GM20000 (cell line): ENCODE measurements at places on chromosomes 3 and 15.

DNA sequence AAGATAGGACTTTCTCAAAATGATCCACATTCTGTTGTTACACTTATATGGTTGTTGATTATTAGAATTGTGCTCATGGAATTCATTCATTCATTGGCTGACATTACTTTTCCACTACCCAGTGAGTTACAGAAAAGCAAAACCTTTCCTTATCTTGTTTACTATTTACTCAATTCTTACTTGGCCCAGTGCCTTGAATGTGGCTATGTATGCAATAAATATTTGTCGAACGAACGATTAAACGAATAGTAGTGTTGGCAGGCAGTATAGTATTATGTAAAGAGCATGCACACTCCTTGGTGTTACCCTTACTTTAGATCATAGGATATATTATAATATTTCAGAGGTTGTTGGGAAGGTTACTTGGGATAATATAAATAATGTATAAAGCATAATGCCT, 31.0 kb downstream of the CTDSPL2 start:
- DNase-seq, result no peak

- DNase-seq, result no peak
These were observed 119.1 kb upstream of the UBE3A start for GRCh38 chr15:25557926-25558325.

DNA sequence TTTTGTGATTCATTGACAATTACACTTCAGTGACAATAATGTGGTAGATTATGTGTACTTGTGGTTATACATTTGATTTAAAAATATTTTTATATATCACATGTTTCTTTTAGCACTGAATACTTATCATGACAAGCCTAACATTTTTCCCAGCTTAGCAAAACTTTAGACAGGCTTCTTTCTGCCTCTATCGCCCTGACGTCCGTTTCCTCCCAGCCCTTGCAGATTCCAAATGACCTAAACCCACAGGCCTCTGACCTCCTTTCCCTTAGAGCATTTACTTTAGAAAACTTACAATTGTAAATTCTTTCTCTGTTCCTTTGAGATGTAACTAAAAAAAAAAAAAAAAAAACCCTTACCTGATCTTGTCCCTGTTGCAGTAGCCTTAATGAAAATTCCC, 326.1 kb downstream of the UNC13C start:
- no peak for DNase-seq

DNA sequence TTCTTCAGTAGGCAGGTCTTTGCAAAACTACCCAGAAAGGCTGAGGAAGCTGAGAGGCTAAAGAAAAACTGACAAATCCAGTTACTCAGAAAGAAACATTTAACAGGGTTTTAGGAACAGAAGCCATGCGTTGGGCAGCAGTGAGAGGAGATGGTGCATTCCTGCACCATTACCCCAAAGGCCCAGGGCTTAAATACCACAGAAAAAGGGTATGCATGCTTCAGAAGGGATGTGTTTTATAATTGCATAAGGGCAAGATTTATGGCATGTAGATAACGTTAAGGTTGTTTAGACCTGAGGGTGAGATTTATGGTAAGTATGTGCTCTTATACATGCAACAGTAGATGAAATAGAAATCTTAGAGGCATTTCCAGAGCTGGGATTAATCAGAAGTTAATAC, 10.0 kb downstream of the C3orf52 start:
- DNase-seq, result no peak

GRCh38 chr3:133578548-133579191, 5.2 kb downstream of the CDV3 start:
- DNase-seq, result no peak

DNA sequence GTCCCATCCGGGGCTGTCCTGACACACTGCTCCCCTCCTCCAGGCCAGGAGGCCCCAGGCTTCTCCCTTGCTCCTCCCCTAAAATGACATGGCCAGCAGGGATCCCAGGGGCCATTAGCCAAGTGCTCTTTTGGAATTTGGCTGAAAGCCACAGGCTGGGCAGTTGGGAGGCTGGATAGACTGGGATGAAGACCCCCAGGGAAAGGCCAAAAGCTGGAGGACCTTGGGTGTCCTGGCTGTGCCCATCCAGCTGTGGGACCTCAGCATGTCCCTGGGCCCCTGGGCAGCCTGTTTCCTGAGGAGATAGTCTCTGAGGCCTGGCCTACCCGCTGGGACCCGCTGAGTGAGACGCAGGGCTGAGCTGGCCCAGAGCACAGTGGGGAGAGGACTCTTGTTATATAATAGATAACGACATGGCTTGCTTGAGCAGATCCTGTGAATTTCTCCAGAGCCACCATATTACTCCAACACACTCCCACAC, 5.7 kb upstream of the PDE8A start:
- no peak for DNase-seq

DNA sequence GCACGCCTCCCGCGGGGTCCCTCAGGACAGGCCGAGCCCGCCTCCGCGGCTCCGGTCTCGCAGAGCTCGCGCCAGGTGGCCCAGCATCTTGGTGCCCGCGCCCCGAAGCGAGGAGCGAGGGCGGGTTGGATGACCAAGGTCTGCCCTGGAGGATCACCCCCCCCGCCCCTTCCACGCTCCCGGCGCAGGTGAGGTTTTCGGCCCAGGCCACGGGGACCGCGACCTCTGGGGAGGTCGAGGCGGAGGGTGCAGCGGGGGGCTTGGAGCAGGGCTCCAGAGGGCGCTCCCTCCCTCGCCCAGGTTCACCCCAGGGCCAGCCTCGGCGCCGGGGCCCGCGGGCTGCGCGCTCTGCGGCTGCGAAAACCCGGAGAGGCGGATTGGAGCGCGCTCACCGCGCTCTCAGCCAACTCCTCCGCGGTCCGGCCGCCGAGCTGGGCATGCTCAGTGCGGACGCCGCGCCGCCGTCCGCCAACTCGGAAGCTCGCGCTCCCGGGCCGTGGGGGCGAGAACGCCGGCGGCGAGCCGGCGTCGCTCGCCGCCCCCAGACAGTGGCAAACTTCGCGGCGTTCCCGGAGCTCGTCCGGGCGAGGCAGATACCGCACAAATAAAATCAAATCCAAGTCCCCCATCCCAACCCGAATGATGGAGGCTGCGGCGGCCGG, at the start of gene MED12L:
TSS of gene MED12L (plus strand) at position 438 of the 662 bp plus-strand sequence. CDS start 1,263 bp downstream, outside the sequence.
- DNase-seq, result peak; percentile 94

- DNase-seq, result no peak
These were observed 33.0 kb downstream of the SLC12A6 start for GRCh38 chr15:34304613-34305012.

- no peak for DNase-seq
These were observed 88.7 kb downstream of the POLR2M start for GRCh38 chr15:57795261-57795660.

- no peak for DNase-seq
These were observed 17.6 kb downstream of the ASB14 start for GRCh38 chr3:57274845-57275244.

DNA sequence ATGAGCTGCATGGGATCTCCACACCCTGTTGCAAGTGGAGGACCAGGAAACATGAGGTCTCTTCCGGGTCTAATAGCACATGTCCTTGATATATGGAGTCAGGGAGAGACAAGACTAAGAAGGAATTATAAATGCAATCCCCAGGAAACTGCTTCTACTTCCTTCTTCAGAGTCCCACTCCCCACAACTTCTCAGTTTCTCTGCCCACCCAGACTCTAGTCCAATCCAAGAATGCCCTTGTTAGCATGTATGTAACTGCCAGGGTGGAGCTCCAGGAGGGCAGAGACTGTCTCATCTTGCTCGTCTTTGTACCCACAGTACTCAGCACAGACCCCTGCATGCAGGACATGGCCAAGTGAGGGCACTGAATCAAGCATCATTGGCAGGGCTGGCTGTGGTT, 8.3 kb downstream of the DAPK2 start:
- no peak for DNase-seq

DNA sequence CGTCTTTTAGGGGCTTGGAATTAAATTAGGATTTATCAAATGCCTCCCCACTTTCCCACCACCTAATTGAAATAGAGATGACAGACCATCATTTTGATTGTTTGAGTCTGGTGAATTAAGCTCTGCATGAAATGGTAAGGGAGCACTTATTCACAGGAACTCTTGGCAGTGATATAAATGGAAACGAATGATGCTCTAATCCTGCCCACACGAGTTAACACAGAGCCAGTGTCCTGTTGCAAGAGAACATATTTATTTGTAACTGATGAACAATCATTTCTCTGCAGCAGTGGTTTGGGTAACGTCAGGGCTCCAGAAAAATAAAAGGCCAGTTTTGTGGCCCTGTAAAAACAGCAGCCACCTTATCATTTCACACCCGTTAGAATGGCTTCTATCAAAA, 163.3 kb downstream of the FEZF2 start:
- no peak for DNase-seq

- no peak for DNase-seq
These were observed 63.0 kb downstream of the SLTM start for GRCh38 chr15:58870451-58870850.

- no peak for DNase-seq
These were observed 161.3 kb downstream of the IL5RA start for GRCh38 chr3:2948882-2949281.

- no peak for DNase-seq
These were observed 3.0 kb downstream of the NAALADL2 start for GRCh38 chr3:174862101-174862500.

GRCh38 chr3:141174674-141175073, 57.0 kb upstream of the PXYLP1 start:
- no peak for DNase-seq

DNA sequence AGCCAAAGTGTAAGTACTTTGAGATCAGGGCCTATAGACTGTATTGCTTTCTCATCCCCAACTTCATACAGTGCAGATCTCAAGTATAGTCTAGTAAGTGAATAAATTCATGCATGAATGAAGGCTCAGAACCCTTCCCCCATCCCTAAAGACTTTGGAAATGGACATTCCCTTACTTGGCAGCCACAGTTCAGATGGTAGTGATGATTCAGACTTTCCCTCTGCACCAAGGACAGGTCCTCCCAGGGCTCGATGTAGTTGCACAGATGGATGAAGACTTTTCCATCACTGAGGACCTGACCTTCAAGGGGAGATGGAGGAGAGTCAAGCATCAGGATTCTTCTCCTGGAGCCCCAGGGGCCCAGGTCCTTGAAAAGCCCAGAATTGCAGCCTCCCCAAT, 4.6 kb downstream of the TIMP4 start:
- no peak for DNase-seq
